ENCODE measurements at places on chromosomes 11 and 22.

DNA sequence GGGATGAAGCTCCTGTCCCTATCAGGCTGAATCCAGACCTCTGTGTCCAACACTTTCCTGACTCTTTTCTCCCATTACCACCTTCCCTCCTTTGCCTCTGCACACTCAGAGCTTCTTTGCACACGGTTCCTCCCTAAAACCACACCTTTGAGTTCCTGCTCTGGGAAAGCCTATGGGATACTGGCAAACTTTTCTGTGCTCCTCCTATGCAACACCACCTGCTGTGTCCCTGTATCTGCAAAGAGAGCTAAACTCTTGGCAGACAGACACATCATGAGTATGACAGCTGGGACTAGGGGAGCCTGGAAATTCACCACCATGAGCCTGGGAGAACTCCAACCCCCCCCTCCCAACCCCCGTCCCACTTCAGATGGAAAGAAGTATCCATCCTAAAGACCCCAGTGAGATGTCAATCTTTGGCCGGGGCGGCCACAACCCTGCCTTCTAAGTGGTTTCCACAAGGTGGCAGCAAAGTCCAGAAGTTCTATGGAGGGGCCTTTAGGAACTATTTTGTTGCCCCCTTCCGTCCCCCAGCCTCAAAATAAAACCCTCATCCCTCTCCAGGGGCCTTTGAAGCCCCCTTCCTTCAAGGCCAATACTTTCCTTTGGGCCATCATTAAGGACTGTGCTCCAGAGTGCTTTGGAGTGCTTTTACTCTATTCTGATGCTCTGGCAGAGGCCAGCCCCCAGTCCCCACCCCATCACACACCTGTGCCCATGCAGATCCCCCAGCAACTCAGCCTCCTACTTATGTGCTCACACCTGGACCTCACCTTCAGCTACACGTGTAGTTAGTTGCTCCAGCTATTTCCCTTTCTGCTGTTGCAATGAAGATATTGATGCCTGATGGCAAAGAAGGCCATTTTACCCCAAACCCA lies 19.4 kb downstream of the HTR3A start:
- DNase-seq: peak; percentile 25

DNA sequence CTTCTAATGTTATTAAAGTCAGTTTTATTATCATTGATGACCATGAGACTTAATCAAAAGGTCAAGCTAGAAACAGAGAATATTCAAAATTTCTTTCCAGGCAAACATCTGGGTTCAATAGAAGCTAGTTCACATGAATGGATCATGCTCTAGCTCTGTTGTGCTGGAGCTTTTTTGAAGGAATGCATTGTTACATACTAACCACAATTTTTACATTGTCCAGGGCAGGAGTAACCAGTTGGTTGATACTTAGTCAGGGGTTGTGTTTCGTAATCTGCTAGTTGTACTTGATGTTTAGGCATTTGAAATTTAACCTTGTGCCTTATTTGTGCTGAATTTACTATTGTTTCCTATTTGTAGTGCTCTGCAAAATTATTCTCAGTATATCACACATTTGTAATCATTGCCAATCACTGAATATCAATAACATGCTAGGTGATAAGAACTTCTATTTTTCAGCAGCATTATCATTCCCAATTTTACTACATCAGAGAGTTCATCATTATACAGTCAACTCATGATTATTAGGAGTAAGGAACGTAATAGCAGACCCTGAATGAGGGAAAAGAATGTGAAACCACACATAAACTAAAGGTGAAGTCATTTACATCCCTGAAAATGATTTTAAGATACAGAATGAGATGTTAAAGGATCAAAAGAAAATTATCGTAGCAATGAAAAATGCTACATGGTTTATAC lies 23.2 kb downstream of the NF2 start:
- DNase-seq: no peak

- DNase-seq: no peak
Observed at GRCh38 chr11:75740681-75741080, 23.0 kb downstream of the MOGAT2 start.

GRCh38 chr11:100731471-100731870 lies 44.4 kb downstream of the ARHGAP42 start:
- no peak for DNase-seq

DNA sequence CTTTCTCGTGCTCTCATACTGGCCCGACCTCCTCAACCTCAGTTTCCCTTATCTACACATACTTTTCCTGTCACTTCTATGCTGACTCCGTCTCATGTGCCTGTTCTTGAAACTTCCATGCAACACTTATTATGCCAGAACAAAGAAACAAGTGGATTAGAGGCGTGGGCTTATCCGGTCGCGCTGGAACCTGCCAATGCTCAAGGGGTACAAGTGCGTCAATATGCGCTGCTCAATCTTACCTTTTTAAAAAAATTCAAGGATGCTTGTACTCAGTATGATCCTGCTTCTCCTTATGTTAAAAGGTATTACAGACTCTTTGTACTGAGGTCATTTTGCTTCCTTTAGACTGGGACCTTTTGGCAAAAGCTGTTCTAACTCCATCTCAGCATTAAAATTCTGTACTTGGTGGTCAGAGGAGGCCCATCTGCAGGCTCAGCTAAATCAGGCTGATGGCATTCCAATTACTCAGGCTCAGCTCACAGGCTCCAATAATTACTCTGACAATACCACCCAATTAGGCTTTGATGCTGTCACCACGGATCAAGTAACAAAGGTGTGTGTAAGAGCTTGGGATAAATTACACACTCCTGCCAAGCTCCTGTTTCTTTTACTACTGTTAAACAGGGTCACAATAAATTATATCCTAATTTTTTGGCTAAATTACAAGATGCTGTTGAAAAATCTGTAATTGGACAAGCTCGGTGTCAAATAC lies 26.3 kb upstream of the ALDH3B2 start:
- DNase-seq: no peak

DNA sequence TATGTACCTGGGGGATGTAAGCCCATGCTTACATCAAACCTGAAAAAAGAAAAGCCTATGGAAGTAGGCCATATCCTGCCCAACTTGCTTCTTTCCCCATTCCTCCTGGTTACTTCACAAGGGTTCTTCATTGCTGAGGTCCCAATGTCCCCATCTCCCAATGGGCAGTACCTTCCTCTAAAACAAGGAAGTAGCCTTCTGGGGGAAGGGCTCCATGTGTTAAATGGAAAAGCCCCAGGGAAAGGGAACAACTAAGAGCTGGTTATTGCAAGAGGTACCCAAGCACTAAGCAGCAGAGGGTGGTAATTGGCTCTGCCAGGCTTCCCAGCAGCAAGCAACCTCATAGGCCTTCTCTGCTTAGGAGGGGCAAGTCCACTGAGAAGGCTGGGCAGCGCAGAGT lies 11.3 kb downstream of the TMEM216 start:
- DNase-seq: peak; percentile 90

DNA sequence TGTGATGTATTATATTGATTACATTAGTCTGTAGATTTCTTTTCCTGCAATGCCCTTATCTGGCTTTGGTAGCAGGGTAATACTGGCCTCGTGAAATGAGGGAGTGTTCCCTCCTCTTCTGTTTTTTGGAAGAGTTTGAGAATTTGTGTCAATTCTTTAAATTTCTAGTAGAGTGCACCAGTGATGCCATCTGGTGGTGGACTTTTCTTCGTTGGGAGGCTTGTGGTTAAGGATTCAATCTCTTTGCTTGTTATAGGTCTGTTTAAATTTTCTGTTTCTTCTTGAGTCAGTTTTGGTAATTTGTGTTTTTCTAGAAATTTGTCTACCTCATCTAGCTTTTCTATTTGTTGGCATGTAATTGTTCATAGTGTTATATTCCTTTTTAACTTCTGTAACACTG lies 18.9 kb downstream of the SHANK3 start:
- peak; percentile 78 for DNase-seq

DNA sequence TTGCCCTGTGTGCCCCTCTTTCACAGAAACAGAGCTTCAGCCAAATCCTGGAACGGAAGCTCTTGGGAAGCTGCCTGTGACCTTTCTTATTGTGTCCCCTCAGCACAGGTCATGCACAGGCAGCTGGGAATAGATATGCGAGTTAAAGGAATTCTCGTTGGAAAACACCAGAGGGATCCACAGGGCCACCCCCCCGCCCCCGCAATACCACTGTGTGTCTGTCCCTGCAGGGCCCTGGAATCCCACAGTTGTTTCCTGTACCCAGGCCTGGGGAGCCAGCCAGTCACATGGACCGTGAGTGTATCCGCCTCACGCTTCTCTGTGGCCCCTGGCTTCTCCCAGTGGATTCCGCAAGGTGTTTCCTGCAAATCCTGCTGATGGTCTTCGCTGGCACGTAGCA lies 29.0 kb downstream of the TIMP3 start:
- DNase-seq: no peak

DNA sequence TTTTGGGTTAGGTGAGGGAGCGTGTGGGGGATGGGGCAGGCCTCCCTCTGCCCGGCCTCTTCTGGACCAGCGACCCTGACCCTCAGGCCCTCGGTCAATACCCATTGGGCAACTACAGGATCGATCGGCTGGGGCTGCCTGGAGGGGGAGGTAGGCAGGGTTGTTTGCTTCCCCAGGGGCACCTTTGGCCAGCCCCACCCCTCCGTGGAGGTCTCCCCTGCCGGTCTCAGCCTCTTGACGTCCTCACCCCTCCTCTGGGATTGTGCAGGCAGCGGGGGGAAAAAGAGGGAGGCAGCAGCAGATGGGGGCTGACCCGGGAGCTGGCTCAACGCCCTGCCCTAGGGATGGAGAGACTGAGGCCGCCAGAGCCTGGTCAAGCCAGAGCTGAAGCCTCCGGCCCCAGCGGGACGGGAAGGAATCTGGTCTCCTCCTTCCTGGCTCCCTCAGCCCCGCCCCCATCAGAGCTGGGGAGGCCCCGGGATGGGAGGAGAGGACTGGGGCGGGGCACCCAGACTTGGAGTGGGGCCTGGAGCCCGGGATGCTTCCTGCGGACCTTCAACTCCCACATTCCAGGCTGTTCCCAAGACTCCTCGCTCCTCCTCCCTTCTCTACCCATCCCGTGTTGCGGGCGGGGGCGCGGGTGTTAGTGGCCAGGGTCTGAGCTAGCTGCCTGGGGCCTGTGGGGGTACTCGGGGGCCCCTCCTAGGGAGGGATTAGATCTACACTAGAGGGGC lies 14.4 kb upstream of the CDC42EP1 start:
- DNase-seq: no peak

DNA sequence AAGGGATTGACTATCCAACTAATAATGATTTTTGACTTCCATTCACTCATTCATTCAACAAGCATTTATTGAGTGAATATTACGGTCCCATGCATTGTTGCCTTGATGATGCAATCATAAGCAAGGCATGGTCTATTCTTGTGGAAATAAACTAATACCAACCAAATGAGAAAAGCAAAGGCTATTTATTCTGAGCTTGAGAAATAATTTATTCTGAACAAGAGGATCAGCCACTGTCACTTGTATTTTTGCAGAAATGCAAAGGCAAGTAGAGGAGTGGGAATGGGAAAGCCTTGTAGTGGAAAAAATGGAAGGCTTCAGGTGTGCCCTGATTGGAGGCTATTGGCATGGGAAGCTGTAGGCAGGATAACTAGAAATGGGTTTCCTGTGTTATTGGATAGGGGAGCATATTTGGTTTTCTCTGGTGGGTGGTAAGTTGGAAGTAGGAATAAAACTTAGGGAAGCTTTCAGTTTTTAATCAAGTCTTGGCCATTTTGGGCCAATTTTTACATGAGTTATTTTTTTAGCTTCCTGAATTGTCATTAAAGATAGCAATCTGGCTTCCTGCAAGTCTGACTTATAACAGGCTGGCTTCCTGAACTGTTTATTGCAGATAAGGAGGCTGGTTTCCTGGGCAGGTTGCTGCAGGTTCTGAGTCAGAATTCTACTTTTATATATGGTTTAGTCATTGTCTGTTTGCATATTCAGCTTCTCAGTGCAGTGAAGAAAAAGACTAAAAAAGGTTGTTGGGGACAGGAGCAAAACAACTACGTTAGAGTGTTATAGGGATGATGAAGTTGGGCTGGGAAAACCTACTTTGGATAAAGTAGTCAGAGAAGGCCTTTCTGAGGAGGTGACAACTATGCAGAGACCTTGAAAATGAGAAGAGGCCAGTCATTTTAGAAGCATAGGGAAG lies 106.7 kb downstream of the APIP start:
- no peak for DNase-seq

DNA sequence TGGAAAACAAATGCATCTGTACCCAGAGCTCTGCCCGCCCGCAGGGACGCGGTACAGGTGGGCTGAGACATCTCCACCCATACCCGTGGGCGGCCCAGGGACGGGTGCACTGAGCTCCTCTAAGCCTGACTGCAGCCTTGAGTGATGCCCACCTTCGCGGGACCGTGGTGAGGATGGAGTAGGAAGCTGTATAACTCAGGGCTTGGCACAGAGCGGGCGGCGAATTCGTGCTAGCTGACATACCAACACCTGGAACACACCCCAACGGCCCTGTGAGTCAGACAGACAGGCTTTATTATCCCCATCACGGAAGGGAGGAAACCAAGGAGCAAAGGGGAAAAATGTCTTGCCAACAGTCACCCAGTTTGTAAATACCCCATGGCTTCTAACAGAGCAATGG lies 61.9 kb downstream of the SMCO4 start:
- DNase-seq: no peak

DNA sequence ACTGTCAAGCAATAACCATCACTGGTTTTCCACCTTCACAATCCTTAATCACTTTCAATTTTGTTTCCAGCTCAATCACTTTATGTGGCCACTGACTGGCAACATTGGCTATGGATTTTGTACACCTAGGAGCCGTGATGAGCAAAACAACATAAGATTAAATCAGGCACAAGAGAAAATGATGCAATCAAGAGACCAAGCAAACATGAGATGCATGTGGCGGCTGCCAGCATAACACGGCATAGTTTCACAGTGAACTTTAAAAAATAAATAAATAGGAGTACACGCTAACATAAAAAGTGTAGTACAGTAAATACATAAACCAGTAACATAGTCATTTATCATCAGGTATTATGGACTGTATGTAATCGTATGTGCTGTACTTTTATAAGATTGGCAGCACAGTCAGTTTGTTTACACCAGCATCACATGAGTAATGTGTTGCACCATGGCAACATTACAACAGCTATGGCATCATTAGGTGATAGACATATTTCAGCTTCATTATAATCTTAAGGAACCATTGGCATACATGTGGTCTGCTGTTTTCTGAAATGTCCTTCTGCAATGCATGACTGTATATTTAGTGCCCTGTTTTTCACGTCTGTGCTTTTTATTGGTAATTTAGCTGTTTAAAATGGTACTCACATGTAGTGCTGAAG lies 83.3 kb upstream of the PRDM11 start:
- DNase-seq: no peak

DNA sequence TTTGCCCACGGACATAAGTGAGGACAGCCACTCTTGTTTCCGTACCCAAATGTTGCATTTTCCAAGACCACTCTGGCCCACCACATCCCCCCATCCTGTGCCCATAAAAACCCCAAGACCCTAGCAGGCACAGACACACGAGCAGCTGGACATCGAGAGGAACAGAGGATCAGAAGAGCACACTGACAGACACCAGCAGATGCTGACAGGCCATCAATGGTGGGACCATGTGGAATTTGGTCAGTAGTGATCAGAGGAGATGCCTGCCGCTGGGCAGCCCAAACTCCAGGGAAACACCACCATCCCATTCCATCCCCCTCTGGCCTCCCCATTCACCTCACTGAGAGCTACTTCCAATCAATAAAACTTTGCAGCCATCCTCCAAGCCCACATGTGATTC lies 87.0 kb downstream of the DLG2 start:
- DNase-seq: no peak

GRCh38 chr11:64241491-64242374 lies 838 bp downstream of the FKBP2 start:
- no peak for DNase-seq

Data from inflammatory macrophage treated with lipopolysaccharide for 1 hour (primary cell).